ENCODE measurements at places on chromosomes 6 and 20. TPM values are rescaled to one million over a fixed set of nuclear protein-coding genes. Genes with fewer than 3 reads are reported as not detected.

DNA sequence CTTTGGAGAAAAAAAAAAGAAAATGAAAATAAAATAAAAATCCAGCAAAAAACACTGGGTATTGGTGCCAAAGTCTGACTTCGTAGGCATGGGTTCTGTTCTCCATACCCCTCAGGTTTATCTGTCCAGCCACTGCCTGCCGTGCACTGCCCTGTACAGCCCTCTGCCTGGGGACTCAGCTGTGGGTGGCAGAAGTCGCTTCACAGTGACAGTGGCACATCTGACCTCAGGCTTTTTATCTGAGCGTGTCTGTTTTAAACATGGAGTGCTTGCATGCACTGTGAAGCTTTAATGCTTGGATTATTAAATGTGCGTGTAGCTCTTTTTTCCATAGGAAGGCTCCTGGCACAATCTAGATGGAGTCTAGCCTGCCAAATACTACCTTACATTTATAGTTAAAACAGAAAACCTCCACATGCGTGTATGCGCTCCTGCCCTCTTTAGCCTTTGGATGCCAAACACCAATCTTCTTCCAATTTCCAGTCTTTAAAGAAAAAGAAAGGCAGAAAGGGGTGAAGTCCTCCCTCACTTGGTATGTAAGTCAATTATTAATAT lies 375.5 kb downstream of the UTRN start:
- peak overlapping the region; percentile 53 for H3K27ac ChIP-seq
- H3K4me1 ChIP-seq: peaks cover 36% of the 10 kb centered on the region
- DNase-seq: peak; percentile 26
- no peaks in the 10 kb centered on the region for H3K27me3 ChIP-seq
- no peaks in the 10 kb centered on the region for H3K36me3 ChIP-seq

GRCh38 chr6:150685860-150686259 lies 86.2 kb downstream of the PLEKHG1 start:
- DNase-seq: peak; percentile 50
- no peak overlapping the region for H3K27ac ChIP-seq
- no peak overlapping the region for H3K4me3 ChIP-seq
- no peaks in the 10 kb centered on the region for H3K27me3 ChIP-seq
- no peaks in the 10 kb centered on the region for H3K4me1 ChIP-seq

DNA sequence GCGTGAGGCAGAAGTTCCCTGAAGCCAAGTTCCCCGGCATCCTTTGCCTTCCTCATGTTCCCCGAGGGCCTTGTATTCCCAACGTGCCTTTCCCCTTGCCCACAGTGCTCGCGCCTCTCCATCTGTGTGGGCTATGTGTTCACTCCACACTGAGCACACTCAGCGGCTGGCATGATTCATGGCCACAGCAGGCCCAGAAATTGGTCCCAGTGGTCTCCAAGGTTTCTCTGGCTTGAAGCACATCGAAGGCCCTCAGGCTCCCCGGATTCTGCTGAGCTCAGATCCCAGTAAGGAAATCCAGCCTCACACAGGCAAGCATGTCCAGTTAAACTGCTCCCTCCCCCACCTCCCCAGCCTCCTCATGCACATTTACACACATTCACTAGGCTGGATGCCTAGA lies 123.6 kb downstream of the ISM1 start:
- no peak overlapping the region for H3K27ac ChIP-seq
- H3K4me1 ChIP-seq: no peaks in the 10 kb centered on the region
- H3K4me3 ChIP-seq: no peak overlapping the region
- no peaks in the 10 kb centered on the region for H3K36me3 ChIP-seq
- no peak for DNase-seq

- H3K4me1 ChIP-seq: no peaks in the 10 kb centered on the region
- no peak for DNase-seq
- H3K4me3 ChIP-seq: no peak within 1 kb of the TSS
- H3K27ac ChIP-seq: no peak within 1 kb of the TSS
Measured at GRCh38 chr20:59163631-59164530, at the start of gene ZNF831. TSS of gene ZNF831 (plus strand) at chr20:59163821. CDS start at chr20:59191020, 27,199 bp downstream.

Gene TRIM10
- total RNA-seq: not detected

Gene LRRN4
- 2.3 TPM for total RNA-seq

Measured in SJCRH30 (cell line).